ENCODE measurements at places on chromosomes 16 and 17. TPM values are rescaled to one million over a fixed set of nuclear protein-coding genes. Genes with fewer than 3 reads are reported as not detected.

Gene BAIAP3
- 7.5 TPM for total RNA-seq

Gene MPP3
- 4.0 TPM for total RNA-seq

- DNase-seq, result peak; percentile 67
These were observed 2.9 kb upstream of the BCL6B start for GRCh38 chr17:7019839-7020519.

- DNase-seq, result no peak
These were observed 2.1 kb upstream of the TOM1L1 start for GRCh38 chr17:54898576-54898975.

DNA sequence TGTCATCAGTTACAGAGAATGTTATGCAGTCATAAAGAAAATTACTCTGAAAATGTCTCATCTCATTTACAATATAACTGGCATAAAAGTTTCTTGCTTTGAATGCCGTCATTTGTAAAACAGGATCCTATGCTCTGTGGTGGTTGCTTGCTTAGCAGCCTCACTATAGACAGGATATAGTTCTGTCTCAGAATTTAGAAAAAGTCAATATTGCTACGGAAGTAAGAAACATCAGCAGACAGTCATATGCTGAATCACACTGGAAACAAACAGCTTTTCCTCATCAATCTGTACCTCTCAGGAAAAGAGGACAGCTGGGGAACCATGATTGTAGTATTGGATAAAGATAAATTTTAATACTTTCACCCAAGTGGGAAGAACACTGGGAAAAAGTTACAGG lies 105.5 kb downstream of the MYO1D start:
- DNase-seq, result no peak

- no peak for DNase-seq
These were observed at the start of gene LRRC75A for GRCh38 chr17:16491703-16492612. Gene LRRC75A (minus strand): TSS chr17:16492193. CDS start chr17:16491990, 203 bp downstream.

DNA sequence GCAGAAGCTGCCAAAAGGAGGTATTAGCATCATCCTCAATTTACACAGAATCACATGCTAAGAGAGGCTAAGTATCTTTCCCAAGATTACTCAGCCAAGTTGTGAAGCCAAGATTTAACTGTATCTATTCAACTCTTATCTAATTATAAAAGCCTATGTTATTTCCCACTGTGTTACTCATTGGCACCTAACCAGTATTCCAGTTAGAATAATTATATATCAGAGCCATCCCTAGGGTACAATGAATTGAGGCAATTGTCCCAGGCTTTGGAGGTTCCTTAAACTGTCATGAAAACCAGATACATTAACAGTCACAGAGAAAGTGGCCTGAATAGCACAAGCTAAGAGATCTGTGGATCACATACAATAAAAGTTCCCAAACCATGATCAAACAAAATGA lies 10.9 kb upstream of the AMFR start:
- DNase-seq, result no peak
